ENCODE measurements at places on chromosomes 3 and 15.

DNA sequence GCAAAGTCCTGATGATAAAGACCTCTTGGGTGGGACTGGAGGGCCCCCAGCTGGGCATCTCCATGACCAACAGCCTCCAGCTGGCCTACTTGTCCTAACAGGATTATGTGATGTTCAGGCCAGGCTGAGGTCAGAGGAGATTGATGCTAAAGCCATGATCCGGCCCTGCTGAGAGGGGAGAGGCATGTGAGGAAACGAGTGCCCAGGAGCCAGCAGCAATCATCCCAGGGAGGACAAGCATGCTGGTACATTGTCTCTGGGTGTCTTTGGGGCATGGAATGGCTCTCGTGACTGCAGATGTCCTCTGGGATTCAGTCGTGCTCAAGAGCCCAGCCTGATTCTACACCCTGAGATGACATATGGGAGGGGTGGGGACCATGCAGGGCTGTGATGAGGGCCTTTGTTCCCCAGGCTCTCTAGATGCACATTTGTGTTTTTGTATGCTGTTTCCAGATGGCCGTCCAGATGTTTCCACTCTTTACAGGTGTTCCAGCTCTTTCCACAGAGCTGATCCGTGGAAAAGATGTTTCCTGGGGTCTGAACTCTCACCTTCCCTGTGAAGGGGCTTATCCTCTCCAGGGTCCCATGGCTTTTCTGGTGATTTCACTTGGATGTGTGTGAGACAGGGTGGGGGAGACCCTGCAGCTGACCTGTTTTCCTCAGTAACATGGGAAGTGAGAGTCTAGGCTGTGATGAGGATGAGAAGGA, 20.2 kb downstream of the SLC24A1 start:
- no peak for DNase-seq

- DNase-seq = no peak
Observed at GRCh38 chr3:67109651-67110204, 111.6 kb downstream of the KBTBD8 start.

DNA sequence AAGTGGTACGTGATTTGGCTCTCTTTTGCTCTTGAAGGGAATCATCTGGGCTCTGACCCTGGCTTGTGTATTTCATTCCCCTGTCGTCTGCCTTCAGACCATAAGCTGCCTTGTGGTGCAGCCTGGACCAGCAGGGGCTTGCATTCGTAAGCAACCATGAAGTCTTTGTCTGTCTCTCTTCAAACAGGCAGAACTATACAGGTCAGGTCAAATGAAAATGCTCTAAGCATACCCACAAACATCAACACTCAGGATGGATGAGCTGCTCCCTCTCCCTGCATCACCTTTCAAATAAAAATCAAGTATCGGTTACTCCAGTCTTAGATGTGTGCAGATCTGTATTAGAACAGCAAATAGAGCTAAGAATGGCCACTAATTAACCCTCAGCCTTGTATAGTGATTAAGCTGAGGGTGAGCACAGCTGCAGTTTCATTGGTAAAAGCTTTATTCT, 268.6 kb upstream of the UBE2E1 start:
- no peak for DNase-seq

DNA sequence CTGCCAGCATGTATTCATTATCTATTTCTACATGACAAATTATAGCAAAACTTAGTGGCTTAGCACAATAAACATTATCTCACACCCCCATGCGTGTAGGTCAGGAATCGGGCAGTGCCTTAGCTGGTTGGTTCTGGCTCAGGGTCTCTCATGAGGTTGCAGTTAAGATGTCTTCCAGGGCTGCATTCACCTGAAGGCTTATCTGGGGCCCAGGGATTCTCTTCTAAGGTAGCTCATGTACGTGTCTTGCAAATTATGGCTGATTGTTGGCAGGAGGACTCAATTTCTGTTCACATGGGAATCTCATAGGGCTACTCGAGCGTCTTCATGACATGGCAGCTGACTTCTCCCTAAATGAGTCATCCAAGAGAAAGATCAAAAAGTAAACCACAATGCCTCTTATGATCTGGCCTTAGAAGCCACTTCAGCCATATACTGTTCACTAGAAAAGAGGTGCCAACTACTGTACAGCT, 42.9 kb upstream of the TSC22D2 start:
- no peak for DNase-seq

DNA sequence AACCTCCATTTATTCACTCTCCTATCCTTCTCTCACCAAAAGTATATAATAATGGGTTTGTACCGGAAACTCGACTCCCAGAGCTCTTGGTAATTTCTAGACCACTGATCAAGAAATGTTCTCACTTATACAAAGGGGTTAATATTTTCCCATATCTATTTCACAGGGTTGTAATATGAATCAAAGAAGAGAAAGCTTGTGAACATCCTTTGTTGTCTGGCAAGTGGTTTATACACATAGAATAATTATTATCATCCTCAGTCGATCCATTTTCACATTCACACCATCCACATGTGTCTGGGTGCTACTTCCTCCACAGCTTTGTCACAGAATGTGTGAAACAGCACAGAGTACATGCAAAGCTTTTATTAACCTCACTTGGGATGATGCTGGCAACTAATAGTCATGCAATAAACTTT, 29.9 kb upstream of the STT3B start:
- DNase-seq = no peak

DNA sequence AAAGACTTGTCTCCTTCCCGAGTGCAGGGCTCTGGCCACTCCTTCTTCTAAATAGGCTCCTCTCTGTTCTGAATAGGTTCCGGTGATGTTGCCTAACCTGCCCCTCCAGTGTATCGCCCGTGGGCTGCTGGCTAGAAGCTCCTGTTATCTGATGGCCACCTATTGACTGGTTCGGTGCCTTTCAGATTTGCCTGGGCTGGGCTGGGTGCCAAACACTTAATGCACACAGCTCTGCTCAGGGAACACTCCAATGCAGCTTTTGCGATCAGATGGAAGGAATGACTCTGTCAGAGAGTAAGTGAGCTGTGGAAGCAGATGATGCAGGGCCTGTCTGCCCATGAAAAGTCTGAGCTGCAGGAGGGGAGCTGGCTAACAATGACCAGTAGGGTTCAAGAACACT, 112.9 kb downstream of the CORO2B start:
- no peak for DNase-seq

DNA sequence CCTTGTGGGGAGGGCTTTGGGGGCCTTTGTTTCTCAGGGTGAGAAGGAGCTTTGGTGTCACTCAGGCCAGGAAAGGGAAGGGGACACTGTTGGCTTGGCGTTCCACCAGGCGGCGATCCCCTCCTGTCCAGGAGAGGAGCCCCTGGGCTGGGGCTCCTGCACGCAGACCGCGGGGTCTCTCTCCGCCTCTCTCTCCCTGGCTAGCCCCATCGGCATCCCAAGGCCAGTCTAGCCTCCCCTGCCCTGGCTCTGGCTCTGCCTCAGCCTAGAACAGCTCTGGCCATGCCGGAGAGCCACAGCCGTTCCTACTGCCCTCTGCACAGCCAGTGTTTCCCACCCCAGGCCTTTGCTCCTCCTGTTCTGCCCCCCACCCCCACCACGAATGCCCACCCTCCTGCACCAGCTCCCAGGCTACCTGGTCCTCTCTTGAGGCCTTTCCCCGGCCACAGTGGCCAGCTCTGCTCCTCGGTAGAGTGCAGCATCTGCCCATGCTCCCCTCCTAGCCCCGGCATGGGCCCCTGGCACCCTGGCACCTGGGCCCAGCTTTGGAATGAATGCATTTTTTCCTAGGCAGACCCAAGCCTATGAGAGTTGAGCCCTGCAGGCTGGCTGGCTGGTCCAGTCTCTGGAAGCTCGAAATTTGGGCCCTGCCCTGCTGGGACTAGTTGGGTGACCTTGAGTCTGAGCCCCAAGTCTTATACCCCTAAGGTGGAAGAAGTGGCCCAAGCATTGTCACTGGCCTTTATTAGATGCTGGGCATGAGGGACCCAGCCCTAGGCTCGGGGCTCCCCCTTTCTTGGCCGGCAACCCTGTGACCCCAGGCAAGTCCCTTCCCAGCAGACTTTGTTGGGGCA, 2.4 kb downstream of the PLXNA1 start:
- DNase-seq = no peak

- DNase-seq = no peak
Observed at GRCh38 chr3:21220944-21221343, 530.1 kb downstream of the ZNF385D start.

DNA sequence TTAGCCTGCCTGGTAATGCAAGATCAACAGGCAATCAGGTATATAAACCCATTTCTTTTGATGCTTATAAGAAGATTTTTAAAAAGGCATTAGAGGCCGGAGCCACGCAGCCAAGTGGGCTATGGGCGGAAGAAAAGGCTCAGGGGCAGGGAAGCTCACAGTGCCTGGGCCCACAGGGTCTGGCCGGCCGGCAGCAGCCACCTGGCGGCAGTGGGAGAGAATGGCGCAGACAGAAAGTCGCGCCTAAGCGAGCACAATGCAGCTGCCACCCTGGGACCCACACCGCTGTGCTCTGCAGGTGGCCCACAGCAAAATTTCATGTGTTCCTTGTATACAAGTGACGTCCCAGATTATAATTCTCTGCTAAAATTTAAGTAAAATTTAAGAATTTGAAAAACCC, 448.6 kb upstream of the RASGRP1 start:
- no peak for DNase-seq

DNA sequence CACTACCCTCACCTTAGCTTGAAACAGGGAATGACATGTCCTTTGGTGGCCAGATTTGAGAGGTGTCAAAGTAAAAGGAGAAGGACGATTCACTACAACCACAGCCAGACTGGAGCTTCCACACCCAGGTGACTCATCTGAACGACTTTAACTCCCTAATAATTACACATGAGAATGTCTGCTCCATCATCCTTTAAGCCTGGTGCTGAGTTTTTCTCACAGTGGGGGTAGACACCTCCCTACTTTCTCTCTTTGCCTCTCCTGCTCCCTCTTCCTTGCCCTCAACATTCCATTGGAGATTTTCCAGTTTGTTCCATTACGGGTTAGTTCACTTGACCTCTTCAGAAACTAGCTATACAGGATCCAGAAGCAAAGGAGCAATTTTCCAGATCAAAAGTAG, 154.3 kb upstream of the BHLHE40 start:
- no peak for DNase-seq

DNA sequence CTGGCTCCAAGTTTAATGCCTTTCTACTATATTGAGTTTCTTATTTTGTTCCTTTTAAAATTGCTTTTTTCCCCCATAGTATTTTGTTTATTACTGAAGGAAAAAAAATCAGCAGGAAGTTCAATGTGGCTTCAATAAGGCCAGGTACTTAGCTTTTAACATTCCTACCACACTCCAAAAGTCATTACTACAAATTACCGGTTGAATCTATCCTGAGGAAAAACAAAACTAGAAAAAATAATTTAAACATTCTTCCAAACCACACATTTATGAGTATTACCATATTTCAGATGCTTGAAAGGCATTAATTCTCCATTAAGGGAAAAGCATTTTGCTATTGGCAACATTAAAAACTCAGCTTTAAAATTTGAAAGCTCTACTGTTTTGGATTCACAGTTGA, 20.2 kb upstream of the TNFSF10 start:
- no peak for DNase-seq

- no peak for DNase-seq
Observed at GRCh38 chr3:120436523-120437050, 14.2 kb downstream of the FSTL1 start.

DNA sequence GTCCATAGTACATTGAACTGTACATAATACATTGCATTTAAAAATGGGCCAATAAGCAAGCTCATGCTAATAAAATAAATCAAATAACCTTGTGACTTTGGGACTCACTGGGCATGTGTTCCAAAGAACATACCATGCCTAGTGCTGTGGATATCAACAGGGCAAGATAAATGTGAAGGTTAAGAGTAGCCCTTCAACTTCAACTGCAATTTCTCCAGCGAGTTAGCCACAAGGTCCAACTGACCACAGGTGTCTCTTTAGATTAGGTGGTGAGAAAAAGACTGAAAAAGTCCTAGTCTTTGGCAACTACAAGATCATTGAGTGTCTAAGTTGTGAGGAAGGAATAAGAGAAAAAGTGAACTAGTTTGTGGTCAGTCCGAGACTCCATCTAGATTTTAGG, 78.3 kb upstream of the ATP11B start:
- DNase-seq = no peak

DNA sequence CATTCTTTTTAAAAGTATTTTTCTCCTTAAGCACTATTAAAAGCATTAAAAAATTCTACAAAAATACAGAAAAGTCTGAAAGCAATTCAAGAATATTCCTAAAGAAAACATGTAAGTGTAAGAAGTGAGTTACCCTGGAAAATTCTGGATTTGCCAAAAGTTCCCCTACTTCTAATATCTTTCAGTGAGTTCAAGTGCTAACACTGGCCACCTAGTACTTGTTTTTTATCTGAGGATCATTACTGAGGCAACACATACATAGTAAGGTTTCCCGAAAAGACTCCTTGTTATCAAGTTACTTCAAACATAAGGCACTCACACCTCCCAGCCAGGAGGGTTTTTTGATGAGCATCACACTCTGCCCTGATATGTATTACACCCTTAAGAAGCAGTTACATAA, 158.4 kb downstream of the TIGIT start:
- no peak for DNase-seq

GRCh38 chr3:60660026-60660425, 591.2 kb downstream of the FHIT start:
- DNase-seq = no peak

GRCh38 chr3:100753846-100754245, 44.6 kb downstream of the TFG start:
- DNase-seq = no peak

DNA sequence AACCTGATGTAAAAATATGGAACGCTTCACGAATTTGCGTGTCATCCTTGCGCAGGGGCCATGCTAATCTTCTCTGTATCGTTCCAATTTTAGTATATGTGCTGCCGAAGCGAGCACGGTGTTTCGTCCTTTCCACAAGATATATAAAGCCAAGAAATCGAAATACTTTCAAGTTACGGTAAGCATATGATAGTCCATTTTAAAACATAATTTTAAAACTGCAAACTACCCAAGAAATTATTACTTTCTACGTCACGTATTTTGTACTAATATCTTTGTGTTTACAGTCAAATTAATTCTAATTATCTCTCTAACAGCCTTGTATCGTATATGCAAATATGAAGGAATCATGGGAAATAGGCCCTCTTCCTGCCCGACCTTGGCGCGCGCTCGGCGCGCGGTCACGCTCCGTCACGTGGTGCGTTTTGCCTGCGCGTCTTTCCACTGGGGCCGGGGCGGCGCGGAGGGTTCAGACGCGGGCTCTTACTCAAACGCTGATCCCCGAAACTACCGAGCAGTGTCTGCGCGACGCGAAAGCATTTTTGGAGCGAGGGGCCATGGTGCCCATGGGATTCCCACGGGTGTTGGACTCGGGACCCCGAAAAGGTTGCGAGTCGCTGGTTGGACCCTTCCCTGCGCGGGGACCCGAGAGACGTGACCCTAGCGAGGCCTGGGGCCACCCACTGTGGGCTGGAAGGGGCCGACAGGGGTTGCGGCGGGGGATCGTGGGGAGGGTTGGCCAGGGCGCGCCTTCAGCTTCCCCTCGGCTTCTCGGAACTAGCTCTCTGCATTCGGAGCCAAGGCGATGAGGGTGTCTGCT, at the start of gene RNU6-1:
Gene RNU6-1, minus strand, starts transcription at position 117 of the 820 bp plus-strand sequence.
- DNase-seq = peak; percentile 92

Data from left colon (tissue), 2 donors.